Neural progenitor cell (in vitro differentiated cells): ENCODE measurements at places on chromosomes 1 and 21.
A peak's percentile ranks its signal among the peaks of the same experiment; 100 is the strongest.

DNA sequence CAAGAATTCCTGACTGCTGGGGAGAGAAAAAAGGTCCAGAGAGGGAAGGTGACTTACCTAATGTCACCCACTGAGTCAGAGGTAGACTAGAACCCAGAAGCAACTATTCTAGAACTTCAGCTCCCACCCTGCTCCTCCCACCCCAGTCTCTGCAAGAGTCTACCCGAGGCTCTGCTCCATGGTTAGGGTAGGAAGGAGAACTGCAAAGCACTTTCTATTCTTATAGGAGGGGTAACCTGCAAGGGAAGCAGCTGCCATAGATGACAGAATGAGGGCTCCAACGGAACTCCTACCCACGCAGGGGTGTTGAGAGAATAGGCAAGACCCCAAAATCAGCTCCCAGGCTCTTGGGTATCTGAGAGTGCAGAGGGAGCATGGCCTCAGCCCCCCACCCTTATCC is 4.3 kb downstream of the SLC9A1 start:
- DNase-seq, result no peak

DNA sequence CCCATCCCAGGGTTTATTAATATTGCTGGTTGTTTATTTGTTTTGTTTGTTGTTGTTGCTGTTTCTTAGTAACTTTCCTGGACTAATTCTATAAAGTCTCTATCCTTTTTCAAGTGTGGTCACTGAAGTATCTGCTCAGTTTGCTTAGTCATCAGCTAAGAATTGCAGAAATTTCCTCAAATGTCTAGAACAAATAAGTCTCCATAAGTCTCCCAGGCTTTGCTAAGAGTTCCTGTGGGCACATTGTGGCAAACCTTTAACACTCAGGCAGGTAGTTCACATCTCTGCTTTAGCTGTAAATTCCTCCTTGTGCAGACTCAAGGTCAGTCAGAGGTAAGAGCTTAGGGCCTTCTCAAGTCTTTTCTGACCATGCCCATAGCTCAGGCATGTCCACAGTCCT is 38.9 kb upstream of the C1orf185 start:
- no peak for DNase-seq

DNA sequence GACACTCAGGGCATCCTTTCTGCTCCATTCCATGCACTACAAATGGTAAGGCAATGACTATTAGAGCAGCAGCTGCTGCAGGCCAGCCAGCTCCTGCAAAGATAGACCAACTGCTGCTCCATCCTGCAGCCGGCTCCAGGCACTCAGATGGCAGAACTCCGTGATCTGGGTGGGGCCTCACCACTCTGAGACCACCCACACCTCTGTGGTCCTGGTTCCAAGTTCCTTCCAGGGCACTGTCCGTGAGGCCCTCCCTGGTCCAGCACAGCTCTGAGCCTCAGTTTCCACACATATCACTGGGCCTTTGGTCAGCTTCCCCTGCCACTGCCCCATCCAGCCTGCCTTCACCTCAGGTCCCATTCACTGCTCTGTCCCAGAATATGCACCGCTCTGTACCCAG is 114.7 kb downstream of the DMRTB1 start:
- DNase-seq, result no peak

- DNase-seq, result no peak
Measured at GRCh38 chr1:54396261-54396933, 9.8 kb downstream of the SSBP3 start.

- DNase-seq, result no peak
Measured at GRCh38 chr1:19725606-19726005, 60.9 kb downstream of the HTR6 start.

DNA sequence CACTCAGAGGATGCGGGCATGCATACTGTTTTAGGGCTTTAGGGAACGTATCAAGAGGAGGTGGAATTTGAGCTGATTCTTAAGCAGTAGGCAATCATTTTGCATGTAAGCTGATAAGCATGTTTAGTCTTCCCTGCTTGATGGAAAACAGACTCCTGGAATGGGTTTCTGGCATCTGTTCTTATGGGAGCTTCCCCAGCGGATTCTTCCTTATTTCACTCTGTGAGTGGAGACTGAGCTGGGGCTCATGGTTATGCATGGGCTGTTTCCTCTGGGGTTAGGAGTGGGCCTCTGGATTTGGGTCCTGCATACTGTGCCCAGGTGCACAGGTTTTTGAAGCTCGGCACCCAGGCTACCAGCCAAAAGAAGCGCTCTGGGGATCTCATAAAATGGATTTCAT is 93.4 kb downstream of the DIRAS3 start:
- DNase-seq, result no peak

DNA sequence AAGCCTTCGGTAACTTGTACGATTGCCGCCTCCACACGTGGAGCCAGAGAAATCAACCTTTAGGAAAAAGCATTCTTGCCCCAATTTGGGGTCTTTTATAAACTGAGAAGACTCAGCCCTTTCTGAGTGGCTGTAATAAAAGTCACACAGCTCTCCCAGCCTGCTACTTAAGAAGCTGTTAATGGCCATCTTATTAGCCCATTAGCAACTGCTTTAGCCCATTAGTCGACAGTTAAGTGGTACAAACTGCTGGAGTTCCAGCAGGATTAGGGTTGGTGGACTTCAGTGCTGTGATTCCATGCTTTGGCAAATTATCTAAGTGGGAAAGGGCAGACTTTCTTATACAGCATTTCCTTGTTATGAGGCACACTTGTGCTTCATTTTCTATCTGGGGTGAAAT is 461.3 kb downstream of the RPS6KC1 start:
- DNase-seq, result peak; percentile 29

DNA sequence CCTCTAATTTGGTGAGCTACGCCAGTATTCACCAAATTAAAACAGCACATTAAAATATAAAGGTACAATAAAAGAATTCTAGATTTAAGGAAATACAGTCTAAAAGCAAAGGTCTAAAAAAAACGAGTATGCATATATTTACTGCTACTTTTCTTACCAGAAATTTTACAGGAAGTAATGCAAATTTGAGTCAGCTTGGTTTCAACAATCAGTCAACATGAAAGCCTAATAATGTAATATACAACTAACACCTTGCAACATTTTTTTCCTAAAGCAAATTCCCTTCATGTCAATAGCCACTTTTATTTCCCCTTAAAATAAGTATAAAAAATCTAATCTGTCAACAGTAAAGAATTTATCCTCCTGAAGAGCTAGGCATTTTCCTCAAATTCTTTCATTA is 11.9 kb downstream of the PTP4A2 start:
- no peak for DNase-seq

DNA sequence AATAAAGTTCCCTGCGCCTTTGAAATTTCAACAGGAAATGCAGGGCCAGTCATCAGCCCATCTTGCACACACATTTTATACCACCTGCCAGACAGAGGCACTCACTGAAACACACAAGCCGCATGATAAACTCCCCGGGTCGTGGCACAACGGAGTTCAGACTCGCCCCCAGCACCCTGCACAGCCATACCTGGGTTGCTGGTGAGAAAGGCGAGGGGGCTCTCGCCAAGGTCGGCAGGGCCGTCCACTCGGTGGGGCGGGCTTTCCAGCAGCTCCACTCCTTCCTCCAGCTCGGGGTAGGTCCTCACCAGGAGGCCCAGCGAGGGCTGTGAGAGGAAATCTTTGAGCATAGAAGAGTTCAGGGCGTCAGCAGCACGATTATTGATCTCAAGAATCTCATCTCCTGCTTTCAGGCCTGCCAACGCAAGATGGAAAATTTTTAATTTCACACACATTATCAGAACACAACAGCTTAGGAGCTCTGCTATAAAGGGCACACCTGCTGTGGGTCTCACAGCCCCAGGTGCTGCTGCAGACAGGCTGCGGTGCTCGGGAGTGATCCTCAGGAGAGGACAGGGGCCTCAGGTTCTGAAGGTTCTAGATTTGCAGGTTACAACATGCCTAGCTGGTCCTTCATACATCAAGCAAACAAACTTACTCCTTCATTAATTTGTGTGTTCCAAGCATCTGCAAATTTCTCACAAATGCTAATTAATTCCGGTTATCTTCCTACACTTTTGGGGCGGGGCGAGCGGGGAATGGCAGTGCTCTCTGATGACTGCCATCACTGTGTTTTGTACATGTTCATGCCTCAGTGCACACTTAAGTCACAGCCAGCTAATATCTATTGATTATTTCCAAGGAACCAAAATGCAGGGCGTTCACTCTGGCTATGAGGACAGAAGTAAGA is 144.2 kb upstream of the KRTAP19-8 start:
- no peak for DNase-seq

GRCh38 chr1:67747671-67748546 is 62.9 kb downstream of the GADD45A start:
- no peak for DNase-seq

GRCh38 chr1:93081716-93082115 is 2.6 kb downstream of the MTF2 start:
- DNase-seq, result no peak

- peak; percentile 75 for DNase-seq
Measured at GRCh38 chr1:86704972-86705664, 742 bp downstream of the SH3GLB1 start.
